H7 (cell line): ENCODE measurements at places on chromosomes 16 and 17.

- no peak for DNase-seq
Measured at GRCh38 chr16:12300490-12300889, 324.0 kb downstream of the SNX29 start.

GRCh38 chr17:14499976-14500375 is 199.1 kb downstream of the HS3ST3B1 start:
- no peak for DNase-seq

DNA sequence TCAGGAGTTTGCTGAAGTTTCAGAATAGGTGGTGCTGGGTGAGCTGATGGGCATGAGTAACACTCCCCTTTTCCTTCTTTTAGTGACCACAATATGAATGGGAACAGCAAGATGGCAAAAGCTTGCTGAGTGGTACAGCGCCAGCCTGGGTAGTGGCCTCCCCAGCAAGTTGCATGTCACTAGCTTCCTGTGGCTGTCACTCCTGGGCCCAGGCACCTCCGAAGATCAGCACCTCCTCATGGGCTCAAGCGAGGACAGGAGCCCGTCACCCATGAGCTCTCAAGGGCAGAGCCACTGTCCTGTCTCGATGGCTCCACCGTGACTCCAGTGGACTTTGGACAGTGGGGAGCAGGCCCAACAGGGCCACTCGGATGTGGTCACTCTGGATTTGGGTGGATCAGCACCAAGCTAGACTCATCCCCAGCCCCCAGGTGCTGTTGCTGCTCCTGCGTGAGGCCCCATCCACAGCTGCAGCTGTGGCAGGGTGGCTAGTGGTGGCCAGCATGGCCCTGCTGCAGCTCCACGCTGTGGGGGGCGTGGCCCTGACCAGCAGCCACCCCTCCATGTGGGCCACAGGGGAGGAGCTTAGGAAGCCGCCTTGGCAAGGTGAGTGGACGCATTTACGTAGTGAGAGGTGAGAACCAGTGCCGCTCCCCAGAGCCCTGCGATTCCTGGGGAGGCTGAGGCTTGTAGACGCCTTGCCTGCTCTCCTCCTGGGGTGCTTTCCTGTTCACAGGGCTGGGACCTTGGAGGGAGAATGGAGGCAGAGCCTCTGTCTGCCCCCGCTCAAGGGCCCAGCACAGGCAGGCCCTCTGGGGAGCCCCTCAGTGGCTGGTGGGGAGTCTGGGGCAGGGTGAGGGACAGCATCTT is 13.6 kb upstream of the DNASE1 start:
- peak; percentile 68 for DNase-seq

DNA sequence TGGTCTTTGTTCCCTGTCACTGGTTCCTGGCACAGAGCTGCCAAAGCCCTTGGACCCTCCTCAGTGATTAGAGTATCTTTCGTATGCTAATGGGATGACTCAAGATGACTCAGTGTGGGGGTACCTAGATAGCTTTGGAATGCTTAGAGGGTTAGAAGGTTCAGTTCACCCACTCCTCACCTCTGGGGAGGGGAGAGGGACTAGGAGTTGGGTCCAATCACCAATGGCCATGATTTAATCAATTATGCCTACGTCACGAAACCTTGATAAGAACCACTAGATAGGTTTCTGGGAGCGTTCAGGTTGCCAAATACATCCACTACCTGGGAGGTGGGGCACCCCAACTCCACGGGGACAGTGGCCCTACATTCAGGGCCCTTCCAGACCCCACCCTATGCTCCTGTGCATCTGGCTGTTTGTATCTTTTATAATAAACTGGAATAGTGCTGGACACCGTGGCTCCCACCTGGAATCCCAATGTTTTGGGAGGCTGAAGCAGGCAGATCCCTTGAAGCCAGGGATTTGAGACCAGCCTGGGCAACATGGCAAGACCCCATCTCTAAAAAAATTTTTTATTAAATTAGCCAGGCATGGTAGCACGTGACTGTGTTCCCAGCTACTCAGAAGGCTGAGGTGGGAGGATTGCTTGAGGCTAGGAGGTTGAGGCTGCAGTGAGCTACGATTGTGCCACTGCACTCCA is 29.2 kb upstream of the LITAF start:
- DNase-seq = peak; percentile 87

DNA sequence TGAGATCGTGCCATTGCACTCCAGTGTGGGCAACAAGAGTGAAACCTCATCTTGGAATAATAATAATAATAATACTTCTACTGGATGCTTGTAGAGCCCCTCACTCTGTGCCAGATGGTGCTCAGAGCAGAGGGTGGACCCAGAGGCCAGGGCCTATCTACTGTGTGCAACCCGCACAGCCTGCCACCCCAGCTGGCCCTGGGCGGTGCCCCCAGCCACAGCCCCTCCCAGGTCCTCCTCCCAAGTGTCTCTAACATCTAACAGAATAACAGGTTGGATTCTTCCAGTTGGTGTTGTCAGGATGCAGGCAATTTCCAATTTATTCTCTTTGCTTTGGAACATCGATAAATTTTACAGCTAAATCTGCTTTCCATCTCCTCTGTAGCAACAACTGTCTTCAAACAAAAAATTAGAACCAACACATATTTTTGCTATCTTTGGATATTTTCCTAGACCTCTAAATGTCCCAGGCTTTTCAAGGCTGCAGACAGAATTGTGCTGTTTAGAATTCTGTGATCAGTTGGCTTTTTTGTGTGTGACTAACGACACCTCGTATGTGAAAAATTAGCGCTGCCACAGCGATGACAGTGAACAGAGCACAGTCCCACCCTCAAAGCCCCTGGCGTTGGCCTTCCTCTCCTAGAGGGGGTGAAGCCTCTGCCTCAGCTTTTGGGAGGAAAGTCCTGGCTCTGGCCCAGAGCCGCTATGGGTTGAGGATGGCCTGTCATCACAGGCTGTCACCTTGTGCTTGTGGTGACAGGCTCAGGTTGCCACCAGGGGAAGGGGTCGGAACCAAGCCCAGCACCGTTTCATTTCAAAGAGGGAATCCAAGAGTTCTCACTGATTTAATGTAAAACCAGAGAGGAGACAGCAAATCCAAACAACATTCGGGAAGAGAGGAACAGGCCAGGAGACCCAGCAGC is 7.6 kb upstream of the EVPL start:
- DNase-seq = no peak

DNA sequence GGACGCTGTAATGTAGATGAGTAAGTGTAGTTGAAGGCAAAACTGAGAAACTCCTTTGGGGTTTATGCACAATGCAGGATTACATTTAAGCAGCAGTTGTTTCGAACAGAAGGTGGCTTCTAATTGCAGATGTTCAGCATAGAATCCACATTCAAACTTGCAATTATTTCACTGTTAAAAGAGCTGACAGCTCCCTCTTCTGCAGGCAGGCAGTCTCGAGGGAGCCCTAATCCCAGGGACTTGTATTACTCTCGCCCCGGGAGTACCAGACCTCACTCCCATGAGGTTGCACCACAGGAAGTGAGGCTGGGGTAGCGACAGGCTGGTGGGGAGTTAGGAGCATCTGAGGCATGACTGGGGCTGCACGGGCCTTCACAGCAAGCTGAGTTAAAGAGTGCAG is 484.3 kb upstream of the EEF2KMT start:
- peak; percentile 26 for DNase-seq

GRCh38 chr17:35578929-35579432 is 610 bp upstream of the PEX12 start:
- DNase-seq = no peak

GRCh38 chr16:87585442-87586200 is 16.7 kb upstream of the JPH3 start:
- DNase-seq = peak; percentile 52

GRCh38 chr17:62824290-62825131 is 16.4 kb upstream of the MARCHF10 start:
- peak; percentile 77 for DNase-seq

GRCh38 chr17:28528327-28529012 is 22.3 kb downstream of the FOXN1 start:
- no peak for DNase-seq

DNA sequence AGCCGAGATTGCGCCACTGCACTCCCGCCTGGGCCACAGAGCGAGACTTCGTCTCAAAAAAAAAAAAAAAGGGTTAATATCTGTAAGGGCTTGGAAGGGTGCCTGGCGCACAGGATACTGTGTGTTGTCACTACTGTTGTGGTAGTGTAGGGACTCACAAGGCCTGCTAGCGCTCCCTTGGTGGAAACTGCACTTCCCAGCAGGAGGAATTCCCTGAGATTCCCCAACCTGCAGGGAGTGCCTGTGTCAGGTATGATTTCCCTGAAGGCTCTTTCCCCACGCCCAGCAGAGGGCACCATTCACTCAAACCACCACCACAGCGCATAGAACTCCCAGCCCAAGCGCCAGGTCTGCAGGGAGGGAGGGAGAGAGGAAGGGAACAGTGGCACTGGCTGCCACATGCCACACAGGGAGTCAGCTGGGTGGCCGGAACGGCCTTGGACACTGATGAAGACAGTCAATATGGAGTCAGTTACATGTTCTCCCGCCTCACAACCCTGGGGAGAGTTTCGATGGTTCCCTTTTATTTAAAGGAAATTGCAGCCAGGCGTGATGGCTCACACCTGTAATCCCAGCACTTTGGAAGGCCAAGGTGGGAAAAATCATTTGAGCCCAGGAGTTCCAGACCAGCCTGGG is 32.7 kb upstream of the CDH1 start:
- DNase-seq = peak; percentile 93

DNA sequence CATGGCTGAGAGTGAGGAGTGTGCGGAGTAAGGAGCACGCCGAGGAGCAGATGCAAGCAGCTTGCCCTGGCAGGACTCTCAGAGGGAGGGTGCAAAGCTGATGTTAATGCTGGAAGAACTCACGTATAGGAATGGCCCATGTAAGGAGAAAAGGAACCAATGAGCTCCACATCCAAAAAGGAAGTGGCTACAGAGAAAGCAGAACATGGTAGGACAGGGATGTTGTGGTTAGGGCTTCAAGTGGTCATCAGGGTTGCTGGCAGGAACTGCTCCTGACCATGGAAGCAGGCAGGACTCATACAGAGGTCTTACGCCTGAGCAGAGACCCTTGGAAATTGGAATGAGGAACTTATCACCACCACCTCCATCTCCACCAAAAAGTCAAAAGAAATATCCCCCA is 5.2 kb downstream of the MYO1D start:
- DNase-seq = no peak

DNA sequence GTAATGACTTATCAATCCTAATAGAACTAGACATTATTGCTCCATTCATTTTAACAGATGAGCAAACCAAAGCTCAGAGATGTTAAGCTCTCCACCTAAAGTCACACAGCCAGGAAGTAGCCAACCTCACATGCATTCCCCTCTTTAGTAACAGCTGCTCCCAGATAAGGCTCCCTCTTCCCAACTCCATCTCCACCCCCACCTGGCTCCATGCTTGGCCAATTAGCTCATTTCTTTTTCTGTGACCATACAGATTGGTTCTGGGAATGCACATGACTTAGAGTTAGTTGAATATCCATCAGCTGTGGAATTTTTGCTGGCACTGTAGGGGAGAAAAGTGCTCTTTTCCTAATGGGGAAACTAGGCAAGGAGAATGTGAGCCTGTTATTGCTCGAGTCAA is 13.0 kb downstream of the CBLN1 start:
- DNase-seq = no peak

GRCh38 chr17:64591944-64592343 is 70.2 kb downstream of the SMURF2 start:
- no peak for DNase-seq

DNA sequence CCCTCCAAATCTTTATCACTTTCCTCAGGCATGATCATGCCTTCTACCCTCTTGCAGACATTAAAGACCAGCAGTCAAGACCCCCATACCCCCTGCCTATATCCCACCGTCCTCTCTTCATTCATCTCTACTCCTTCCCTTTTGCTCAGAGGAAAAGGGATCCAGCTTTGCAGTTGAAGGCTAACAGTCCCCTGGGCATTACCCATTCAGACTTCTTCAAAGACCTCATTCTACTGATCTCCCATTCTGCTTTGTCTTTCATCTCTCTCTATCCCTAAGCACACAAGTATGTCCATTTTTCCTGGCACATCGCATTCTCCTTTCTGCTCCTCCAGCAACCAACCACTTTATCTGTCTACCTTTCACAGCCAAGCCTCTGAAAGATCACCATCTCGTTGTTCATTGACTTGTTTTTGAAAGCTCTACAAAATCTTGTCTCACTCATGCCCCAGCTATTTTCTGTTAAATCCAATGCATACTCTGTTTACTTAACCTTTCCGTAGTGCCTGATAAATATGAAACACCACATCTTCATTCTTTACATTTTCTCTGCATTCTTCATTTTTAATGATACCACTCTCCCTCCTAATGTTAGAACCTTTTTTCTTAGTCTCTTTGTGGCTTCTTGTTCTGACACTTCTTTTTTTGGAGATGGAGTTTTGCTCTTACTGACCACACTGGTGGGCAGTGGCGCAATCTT is 14.1 kb upstream of the LCMT1 start:
- no peak for DNase-seq

DNA sequence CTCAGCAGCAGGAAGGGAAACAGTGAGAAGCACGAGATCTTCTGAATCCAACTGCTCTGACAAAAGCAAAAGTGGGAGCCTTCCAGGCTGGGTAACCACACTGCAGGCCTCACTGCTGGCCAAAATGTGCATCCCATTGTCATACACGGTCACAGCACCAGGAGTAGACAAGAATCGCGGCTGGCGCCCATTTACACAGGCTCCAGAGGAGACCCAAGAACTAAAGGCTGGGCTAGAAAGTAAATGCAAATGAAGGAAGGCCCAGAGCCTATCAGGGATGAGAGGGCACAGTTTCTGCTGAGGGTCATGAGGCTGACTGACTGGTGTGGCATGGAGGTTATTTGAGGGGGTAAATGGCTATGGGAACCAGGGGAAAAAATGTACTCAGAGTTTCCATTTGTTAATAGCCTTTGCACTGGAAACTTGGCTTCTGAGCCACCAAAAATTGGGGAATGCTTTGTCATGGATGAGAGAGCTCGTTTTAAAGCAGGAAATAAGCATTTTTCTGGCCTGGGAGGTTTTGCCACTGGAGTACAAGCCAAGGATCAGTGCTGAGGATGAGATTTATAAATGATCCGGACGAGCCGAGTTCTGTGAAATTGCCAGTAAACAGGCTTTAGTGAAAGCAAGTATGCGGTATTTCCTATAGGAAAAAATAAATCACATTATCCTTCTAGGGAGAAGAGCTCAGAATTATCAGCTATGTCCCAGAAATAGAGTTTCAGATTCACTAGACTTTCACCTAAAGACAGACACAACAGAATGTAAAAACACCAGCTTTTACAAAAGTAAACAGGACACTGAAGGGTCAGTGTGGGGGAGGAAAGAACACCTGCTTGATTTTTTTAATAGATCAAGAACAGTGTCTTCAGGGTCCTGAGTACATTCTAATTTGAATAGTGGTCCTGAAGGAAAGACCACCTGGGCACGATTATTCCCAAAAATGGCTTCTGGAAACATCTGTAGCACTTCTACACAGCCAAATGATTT is 66.9 kb upstream of the GSG1L start:
- no peak for DNase-seq

DNA sequence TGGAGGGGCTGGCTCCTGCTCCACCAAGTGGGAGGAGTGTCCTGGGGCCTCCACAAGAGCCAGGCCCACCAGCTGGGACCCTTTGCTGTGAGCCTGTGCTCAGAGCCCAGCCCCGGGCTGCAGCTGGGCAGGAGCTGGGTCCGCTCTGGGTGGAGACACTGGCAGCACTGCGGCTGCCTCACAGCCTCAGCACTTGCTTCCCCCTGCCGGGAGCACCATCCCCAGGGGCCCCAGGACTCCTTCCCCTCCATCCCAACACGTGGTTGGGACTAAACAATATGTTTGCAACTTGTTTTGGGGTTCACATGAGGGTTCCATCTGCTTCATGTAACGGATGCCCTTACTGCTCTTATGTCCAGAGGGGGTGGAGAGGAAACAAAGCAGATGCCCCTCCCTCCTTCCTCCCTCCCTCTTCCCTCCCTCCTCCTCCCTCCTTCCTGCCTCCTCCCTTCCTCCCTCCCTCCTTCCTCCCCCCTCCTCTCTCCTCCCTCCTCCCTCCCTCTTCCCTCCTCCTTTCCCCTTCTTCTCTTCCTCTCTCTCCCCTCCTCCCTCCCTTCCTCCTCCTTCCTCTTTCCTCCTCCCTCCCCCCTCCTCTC is 16.3 kb upstream of the CBFA2T3 start:
- DNase-seq = peak; percentile 84
